ENCODE measurements at places on chromosomes 7 and 10.
A peak's percentile ranks its signal among the peaks of the same experiment; 100 is the strongest.

GRCh38 chr7:47991741-47992311, 12.4 kb upstream of the HUS1 start:
- DNase-seq, result peak; percentile 85

GRCh38 chr10:112490545-112490944, 43.5 kb downstream of the VTI1A start:
- DNase-seq, result no peak

DNA sequence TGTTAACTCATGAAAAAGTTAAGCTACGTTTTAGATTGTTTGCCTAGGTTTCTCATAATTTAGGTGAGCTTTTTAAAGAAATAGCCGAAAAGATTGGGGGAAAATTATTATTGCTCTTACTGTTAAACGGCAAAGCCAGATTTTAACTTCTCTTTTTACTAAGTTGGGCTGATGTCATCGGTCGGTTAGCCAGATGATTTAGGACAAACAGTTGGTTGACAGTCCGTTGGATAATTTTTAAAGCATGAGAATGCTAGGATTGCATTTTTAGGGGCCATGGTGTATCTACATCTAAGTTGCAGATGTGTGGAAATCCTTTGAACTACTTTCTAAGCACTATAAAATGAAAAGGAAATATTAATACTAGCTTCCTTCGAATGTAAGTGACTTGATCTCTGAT, 280.9 kb upstream of the AKR1E2 start:
- DNase-seq, result no peak

DNA sequence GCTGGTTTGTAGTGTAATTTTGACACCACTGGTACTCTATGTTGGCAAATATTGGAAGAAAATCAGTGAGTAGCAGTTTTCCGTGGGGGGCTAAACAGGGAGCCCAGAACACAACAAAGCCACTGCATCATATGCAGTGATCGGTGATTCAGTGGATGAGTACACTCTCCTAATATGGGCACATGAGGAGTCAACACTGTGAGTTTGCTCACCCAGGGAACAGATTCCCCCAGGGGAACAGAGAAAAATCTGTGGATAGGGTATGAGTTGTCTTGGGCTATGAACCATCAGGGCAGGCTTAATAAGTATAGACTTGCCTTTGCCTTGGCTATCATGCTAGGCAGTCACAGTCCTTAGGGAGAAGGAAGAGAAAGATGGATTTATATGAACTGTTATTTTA, 227.7 kb upstream of the SEMA3E start:
- no peak for DNase-seq

DNA sequence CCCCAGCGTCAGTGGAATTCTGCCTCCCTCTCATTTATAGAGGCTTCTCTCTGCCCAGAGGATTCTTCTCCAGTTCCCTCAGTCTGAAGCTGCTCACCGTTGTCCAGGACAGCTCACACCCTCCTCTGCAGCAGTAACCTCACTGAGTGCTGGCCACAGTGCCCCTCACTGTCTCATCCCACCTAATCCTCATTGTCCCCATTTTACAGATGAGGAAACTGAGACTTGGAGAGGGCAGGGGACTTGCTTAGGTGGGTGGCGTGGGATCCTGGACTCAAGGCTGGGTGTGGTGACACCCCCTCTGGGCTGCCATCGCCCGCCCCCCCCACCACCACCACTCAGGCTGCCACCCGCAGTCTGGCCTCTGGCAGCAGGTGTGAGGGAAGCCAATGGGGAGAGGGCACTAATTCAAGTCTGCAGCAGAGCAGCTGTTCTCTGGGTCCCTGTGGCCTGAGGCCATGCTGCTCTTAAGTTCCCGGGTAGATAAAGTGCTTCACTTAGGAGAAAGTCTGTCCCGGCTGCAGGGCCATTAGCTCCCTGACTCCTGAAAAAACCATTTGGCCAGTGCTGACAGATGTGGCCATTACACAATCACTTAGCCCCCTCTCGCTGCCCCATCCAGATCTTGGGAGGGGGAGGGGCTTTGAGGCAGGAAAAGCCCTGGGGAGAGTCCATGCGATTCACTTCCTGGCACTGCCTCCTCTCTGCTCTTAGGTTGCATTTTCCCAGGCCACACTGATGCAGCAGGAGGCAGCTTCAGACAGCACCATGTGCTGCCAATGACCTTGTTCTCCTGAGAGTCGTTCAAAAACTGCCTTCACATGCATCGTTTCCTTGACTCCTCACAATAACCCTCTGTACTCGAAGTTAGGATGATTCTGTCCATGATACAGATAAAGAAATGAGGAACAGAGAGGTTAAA, 36.3 kb downstream of the DRGX start:
- no peak for DNase-seq

GRCh38 chr7:131953184-131953583, 396.8 kb upstream of the PODXL start:
- DNase-seq, result no peak

DNA sequence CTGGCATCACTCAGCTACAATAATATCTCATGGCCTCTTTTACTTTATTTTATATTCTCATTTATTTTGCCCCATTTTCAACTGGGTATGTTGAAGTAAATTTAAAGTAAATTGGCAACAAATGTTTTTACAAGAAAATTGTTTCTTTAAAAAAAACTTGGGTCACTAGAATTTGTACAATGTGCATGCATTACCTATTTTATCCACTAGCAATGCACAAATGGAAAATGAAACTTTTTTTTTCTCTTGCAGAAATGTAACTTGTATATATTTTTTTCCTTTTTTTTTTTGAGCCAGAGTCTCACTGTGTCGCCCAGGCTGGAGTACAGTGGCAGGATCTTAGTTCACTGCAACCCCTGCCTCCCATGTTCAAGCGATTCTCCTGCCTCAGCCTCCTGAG, 10.3 kb upstream of the H2AZ2 start:
- DNase-seq, result no peak

DNA sequence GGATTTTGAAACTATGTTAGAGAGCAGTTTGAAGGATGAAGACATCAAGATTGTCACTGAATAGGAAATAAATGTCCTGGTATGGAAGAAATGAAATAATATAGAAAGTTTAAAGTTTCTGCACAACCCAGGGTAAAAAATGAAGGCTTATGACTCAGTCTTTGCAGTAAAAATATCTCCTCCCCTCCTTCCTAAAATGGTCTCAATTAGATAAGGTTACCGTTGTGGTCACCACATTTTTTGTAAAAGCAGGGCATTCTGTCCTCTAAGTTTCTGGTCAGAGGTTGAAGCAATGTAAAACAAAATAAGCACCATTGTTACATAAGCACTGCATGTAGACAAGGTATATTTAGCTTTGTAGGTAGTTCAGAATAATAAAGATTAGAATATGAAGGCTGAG, 403.5 kb downstream of the SUGCT start:
- DNase-seq, result no peak

DNA sequence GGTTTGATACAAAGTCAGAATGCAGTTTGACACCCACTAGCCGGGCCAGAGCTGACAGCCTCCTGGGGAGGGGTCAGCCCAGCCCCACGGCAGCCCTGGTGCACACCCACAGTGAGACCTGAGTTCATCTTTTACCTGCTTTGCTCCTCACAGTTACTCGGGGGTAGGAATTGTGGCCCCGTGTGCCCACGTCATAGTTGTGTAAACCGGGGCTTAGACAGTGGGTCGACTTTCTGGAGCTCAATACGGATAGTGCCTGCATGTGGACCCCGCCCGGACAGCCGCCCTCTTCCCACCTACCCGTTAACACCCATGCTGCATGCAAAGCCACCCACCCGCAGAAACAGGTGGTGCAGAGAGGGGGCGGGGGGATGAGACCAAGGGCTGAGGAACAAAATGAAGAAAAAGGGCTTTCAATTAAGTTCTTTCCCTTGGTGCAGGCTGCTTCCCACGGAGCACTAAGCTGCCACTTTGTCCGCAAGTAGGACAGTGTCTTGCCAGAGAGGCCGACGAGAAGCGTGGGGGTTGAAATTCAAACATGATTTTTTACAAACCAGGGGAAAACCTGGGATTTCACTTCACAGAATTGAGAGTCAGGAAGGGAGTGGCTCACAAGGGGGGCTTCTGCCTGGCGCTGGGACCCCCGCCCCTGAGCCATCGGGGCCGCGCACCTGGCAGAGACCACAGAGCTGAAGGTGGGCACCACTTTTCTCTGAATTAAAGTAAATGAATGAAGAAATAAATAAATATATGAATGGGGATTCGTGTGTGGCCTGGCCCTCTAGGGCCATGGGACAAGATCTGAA, 24.6 kb upstream of the FOXL3 start:
- no peak for DNase-seq

GRCh38 chr10:47165711-47166404, 134.1 kb upstream of the GDF10 start:
- peak; percentile 54 for DNase-seq

GRCh38 chr10:47457826-47458225, 26.1 kb downstream of the ANXA8 start:
- no peak for DNase-seq

- no peak for DNase-seq
These were observed 132.4 kb upstream of the FOXK1 start for GRCh38 chr7:4549681-4550080.

GRCh38 chr7:41858201-41858600, 155.3 kb upstream of the INHBA start:
- no peak for DNase-seq

- DNase-seq, result no peak
These were observed 62.6 kb upstream of the C1GALT1 start for GRCh38 chr7:7119729-7120128.

DNA sequence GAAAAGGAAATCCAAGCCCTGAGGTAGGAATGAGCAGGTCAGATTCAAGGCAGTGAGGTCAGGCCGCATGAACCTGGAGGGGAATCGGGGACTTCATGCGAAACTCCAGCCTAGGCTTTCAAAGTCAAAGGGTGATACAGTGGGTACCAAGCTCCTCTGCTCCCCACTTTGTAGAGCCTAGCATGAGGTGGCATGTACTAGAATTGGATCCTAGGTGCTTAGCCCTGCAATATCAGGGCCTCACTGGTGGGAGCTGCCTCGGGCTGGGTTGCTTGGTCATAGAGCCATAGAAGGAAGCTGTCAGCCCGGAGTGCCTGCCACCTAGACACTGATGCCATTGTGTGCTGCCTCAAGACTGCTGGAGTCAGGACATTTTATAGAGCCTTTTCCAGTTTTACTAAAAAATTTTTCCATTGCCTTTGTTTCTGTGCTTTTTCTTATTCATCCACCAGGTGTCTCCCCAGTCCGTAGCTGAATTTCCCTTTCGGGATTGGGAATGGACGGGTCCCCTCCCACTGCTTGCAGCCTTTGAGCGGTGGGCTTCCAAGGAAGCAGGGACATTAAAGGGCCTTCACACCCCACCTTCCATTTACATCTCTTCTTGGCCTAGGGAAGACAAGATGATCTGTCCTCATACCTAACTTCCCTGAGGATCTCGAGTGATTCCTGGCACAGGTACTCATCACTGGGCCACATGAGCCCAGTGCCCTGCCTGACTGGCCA, 5.5 kb upstream of the LZTS2 start:
- no peak for DNase-seq

- DNase-seq, result no peak
These were observed 1177.4 kb downstream of the SORCS1 start for GRCh38 chr10:105986912-105987635.

DNA sequence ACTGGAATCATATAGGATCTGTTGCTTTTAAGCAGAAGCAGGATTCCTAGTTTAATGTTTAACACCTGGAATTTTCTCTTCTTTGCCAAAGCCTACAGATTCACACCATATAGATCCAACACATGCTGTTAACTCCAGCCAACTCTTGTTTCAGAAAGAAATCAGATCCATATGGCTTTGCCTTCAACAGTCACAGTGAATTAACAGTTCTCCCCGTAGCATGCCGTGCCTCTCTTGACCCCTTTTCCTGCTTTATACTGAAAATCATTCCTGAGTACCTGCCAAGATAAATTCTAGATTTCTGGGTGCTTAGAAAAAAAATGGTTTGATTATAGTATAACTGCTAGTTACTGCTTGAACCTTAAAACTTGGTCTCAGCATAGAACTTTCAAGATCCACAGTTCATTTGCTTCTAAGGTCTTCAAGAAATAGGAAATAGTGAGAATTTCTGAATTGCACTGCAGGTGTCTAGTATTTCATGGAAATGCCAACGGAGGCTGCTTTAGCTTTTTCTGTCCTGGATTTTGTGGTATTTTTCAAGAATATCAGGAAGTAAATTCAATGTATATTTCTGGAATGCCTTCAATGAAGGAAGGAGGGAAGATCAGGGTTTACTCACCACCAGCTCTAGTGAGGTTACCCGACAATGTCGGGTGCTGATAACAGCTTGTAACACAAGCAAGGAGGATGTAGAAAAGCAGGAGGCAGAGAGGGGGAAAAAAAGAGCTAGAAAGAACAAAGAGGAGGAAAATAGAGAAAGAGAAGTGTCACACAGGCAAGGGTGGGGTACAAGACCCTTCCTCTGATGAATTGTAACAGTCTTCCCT, 6.6 kb downstream of the AASS start:
- no peak for DNase-seq

DNA sequence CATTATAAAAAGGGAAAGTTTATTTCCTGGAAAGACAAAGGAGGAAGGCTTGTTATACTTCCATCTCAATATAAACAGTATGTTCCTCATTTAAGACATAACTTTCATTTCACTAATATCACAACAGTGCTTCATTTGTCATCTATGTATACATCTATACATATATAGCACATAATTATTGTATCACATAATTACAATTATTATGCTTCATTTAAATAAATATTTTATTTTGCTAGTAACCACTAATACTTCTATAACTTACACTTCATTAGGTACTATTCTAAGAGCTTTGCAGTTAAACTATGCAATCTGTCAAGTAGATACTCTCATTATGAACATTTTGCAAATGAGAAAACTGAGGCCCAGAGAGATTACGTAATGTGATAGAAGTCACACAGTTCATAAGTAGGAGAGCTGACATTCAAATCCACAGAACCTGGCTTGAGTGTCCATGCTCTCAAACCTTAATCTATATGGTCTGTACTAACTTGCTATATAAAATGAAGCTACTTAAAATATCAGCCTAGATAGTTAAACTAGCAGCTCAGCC, 86.5 kb downstream of the PPP1R3A start:
- DNase-seq, result no peak

GRCh38 chr10:103154521-103155299, 38.4 kb downstream of the NT5C2 start:
- no peak for DNase-seq

DNA sequence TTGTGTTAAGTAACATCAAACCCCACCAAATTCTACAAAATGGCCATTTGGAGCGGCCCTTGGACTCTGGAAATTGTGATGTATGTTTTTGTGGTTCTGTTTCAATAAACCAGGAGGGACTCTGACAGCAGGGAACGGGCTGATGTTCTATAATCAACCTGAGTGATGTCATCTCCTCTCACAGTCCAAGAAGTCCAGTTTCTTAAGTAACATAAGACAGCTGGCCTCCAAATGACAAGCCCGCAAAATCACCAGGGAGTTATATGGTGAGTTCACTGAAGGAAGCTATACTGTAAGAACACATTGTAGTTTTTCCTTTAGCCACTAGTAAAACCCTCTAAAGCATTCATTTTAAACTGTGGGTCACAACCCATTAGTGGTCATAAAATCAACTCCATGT, 34.0 kb downstream of the GOT1 start:
- no peak for DNase-seq

DNA sequence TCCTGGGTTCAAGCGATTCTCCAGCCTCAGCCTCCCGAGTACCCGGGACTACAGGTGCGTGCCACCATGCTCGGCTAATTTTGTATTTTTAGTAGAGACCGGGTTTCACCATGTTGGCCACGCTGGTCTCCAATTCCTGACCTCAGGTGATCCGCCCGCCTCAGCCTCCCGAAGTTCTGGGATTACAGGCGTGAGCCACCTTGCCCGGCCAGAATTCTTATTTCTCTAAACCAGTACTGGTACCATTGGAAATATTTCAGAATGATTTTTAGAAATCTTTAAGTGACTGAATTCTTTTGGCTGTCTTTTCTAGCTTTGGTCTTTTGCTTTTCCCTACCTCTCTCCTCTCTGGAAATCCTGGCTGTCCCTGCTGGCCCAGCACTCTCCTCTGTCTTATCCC, 2.8 kb downstream of the GNAI1 start:
- no peak for DNase-seq

Data from CD4-positive, alpha-beta T cell treated with Interleukin-10 for 1 hour (primary cell).